GM12891 (cell line): ENCODE measurements at places on chromosomes 4 and X.

DNA sequence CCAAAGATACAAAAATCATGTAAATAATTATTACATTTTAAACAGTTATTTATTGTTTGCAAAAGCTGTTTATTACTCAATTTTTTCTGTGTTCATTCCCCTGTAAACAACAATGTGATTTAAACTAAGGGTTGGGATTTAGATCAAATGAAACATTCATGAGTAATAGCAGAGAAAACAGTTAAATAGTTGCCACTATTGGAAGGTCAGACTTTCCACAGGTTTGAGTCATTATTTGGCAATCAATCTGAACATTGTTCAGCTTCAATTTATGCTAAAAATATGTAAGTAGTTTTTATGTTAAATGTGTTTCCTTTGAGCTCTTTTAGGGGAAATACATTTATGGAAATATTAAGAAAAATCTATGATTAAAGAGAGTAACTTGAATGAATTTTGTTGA is 144.9 kb downstream of the STIM2 start:
- no peak for DNase-seq

DNA sequence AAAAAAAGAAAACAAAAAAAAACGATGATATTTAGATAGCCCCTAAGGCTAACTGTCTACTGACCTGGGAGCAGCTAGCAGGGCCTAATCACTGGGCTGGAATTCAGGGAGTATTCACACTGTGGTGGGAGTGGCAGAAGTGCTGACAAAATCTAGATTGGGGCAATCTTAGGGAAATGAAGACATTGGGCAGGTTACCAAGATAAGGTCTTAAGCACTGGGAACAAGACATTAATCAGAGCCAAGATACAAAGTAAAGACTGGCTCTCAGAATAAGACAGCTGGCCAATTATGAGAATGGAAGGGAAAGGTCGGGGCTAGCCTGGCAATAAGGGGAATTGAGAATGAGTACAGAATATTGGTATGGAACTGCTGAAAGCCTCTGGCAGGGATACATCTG is 100.2 kb upstream of the GRIA3 start:
- no peak for DNase-seq

DNA sequence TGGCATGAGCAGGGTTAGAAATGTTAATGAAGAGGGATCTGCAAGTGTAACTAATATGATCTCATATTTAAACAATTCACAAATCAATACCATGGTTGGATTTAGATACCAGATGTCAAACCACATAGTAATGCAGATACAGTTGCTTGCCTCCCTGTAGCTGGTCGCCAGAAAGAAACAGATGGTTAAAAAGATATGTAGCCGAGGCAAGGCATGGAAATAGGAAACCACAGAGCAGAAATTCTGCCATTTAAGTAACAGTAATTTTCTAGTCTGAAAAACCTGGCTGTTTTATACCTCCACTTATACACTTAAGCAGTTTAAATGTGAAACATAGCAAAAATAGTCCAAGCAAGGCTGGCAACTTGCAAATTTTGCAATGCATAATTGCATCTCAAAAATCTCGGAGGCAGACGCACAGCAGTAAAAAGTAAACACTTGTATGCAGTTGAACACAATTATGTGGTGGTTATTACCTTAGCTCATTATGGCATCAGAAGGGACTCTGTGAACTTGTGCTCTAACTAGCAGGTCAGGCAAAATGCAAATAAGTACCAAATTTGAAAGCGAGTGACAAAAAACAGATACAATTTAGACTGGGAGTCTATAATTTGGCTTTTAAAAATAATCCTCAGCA is 126.8 kb downstream of the NAA11 start:
- DNase-seq = no peak

DNA sequence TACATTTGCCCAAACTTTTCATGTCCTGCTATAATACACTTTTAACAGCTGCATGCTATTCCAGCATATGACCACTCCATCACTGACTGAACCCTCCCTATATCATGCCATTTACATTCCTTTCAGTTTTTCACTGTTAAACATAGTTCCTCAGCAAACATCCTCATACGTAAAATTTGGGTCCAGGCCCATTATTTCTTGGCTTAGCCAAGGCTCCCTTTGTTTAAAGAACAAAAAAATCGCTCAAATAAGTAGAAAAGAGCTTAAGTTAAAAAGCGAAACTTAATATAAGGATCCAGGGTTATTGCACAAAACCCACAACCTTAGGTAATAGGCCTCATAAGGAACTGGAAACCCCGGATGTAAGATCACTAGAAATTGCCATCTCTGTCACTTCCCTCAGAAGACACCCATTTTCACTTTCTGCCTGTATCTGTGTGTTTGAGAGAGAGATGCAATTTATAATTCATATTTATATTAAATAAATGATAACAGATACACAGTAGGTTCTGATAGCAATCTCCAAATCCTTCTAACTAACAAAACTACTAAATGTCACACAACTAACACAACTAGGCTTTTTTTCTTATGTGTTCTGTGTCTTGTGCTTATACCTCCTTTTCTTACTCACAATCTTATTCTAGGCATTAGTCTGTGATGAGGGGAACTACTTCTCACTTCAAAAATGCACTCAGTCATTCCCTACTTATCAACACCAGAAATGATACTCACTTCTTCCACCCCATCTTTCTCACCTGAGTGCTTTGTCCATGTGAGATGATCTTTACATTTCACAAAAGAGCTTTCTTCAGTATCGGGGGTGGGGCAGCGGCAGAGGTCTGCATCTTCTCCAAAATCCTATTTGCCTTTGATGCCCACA is 59.9 kb upstream of the FAM241A start:
- DNase-seq = no peak

GRCh38 chrX:72478351-72478750 is 94.3 kb downstream of the HDAC8 start:
- no peak for DNase-seq

DNA sequence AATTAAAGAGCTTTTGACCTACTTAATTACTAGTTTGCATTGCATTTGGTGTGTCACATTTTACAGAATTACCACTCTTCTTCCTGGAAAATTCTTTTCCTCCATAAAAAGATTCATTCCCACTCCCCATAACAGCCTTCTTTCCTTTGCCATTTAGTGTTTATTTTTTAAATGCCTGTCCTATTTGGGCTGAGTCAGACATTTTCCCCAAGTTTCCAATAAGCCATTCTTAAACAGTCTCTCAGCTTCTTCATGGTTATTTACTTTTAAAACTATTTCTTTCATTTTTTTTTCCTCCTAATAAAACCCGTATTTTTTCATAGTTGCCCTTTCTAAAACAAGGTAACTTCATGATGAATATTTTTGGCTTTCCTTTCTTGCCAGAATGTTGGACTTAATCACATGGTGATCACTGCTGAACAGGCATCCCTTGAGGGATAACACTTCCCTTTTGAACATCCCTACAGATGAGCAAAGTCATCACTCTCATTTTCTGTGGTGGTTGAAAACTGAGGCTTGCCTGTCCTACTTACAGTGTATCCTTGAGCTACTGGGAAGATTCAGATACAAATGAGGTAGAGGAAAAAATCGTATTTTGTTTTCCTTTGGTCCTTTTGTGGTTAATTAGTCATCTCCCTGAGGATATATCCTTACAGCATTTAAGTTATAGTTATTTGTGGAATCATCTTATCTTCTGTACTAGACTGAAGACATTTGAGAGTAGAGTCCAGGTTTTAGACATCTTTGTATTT is 520.5 kb upstream of the NR3C2 start:
- no peak for DNase-seq

DNA sequence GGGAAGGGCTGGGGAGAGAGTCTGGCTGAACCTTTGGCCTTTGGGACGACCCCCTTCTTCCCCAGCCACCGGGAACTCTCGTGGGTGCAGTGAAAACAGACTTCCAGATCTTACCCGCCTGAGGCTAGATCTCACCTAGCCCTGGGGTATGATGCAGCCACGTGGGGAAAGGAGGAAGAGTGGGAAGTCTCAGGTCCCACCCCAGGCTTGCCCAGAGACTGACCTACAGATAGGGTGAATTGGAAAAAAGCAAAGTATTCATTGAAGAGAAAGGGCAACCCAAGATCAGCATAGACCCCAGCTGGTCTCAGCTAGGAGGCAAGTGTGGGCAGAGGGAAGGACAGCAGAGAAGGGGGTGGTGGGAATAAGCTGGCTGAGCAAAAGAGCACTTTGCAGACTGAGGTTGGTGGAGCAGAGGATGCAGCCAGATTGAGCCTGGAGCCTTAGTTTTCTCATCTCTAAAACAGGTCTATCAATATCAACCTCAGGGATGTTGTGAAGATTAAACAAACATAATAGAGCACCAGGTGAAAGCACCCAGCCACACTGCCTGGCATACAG is 4.2 kb upstream of the EFNB1 start:
- no peak for DNase-seq

DNA sequence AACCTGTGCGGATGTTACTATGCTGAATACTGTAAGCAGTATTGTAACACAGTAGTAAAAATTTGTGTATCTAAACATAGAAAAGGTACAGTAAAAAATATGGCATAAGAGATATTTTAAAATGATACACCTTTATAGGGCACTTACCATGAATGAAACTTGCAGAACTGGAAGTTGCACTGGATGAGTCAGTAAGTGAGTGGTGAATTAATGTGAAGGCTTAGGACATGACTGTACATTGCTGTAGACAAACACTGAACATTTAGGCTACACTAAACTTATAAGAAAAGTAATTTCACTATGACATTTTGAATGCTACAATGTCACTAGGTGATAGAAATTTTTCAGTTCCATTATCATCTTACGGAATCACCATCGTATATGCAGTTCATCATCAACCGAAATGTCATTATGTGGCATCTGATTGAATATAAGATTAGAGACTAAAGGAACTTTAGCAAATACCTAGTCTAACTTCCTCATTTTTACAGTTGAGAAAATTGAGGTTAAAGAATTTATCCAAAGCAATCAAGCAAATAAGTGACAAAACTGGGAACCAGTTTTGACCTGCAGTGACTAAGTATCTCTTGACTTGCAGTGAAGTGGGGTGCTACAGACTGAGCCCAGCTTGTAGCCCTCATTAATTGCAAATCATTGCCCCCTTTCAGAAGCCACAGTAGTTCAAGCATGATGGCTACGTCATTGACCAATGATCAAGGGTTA is 55.3 kb downstream of the EGF start:
- DNase-seq = no peak

DNA sequence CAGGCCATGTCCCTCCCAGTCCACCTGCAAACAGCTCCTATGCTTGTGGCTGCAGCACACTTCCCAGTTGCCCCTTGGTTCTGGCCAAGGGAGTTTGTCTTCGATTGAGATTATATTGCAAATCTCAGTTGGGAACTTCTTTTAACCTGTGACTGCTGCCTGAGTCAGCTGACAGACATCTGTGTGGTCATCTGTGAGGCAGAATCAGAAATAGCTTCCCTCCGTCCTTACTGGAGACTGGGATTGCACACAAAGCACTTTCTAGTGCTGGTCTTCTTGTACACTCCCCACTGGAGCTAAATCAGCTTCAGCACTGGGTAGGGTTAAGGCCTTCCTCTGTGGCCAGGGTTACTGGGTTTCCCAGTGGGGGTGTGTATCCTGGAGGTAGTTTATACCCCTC is 34.3 kb downstream of the ZNF330 start:
- DNase-seq = no peak

- no peak for DNase-seq
These were observed 44.0 kb downstream of the ZNF518B start for GRCh38 chr4:10413177-10413576.

GRCh38 chr4:147136310-147136709 is 190.6 kb upstream of the TTC29 start:
- DNase-seq = no peak

DNA sequence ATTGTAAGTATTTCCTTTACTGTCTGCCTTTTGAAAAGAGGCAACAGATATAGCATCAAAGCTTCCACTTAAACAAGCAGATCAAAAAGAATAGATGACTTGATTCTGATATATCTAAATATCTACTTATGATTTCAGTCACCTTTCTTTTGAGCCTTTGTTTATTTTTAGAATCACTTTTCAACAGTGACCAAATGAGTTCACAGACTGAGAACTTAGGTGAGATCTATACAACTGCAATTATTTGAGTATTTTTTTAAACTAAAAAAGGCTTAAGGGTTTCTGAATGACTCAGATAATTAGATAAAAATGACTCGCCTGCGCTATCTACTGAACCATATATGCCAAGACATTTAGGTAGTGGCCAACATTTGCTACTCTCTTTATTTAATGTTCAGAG is 166.7 kb upstream of the KCNIP4 start:
- DNase-seq = no peak

DNA sequence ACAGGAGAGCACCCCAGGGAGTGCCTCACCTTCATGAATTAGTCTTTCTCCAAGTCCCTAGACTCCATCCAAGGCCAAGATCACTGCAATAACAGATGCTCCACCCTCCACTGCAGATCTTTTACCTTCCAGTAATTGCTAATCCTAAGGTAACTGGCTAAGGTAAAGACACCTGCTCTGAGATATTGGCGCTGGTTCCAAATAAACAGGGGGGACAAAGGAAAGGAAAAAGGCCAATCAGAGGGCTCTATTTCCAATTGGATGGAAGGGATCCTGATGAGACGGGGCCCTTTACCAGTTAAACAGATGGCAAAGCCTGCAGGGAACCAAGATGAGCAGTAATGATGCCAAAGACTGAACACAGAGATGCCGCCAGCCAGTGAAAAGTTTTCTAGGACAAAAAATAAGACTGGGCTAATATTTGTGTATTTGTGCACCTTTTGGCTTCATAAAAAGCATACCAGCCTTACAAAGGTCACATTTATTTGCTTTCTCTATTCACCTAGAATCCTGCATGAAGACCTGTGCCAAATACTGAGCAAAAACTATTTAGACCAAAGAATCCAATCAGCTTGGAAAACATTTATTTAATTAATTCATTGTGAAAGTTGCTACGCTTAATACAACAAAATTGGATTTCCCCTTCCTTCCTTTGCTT is 148.5 kb downstream of the PPP3CA start:
- DNase-seq = no peak

DNA sequence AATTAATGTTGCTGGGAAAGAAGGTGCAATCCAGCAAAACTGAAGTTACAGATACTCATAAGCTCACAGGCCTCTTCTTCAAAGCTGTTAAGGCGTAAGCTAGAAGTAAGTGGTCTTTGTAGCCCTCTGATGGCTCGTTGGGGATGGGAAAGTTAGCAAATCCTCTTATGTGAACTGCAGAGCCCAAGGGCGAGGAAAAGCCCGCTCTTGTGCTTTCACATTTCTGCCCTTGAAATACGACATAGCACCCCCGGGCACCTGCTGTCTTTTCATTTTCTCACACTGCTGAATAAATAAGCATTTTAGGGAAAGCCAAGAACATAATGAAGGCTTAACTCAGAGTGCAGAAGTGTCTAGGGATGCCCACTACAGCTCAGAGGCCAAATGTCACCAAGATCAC is 73.1 kb upstream of the SORBS2 start:
- DNase-seq = no peak

GRCh38 chr4:183611210-183611830 is 47.7 kb downstream of the RWDD4 start:
- no peak for DNase-seq

DNA sequence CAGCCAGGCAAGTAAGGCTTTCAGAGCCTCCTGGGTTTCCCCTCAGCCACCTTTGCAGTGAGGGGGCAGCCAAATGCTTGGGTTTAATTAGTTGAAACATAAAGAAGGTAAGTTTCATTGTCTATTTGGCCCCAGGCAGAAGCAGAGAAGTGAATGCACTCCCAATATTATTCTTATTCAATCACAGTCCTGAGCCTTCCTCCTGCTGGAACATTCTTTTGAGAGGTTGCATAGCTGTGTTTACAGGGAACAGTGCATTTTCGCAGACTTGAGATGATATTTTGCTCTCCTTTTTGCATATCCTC is 13.9 kb downstream of the SLC2A9 start:
- DNase-seq = no peak
